ENCODE measurements at places on chromosomes 6 and 20.

GRCh38 chr6:142695016-142695415, 250.0 kb downstream of the HIVEP2 start:
- no peak for DNase-seq

DNA sequence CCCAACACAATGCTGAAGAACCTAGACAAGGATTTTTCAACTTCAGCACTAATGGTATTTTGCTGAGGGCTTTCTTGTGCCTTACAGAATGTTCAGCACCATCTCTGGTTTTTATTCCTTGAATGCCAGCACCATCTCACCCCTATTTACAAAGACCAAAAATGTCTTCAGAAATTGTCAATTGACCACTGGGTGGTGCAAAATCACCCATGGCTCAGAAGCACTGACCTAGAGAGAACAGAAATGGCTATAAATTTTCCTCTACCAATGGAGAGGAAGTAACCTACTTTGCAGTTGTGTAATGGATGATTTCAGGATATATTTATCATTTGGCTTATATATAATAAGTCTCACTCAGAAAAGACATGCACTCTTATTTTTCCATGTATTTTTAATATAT, 431.0 kb upstream of the IRAK1BP1 start:
- no peak for DNase-seq

DNA sequence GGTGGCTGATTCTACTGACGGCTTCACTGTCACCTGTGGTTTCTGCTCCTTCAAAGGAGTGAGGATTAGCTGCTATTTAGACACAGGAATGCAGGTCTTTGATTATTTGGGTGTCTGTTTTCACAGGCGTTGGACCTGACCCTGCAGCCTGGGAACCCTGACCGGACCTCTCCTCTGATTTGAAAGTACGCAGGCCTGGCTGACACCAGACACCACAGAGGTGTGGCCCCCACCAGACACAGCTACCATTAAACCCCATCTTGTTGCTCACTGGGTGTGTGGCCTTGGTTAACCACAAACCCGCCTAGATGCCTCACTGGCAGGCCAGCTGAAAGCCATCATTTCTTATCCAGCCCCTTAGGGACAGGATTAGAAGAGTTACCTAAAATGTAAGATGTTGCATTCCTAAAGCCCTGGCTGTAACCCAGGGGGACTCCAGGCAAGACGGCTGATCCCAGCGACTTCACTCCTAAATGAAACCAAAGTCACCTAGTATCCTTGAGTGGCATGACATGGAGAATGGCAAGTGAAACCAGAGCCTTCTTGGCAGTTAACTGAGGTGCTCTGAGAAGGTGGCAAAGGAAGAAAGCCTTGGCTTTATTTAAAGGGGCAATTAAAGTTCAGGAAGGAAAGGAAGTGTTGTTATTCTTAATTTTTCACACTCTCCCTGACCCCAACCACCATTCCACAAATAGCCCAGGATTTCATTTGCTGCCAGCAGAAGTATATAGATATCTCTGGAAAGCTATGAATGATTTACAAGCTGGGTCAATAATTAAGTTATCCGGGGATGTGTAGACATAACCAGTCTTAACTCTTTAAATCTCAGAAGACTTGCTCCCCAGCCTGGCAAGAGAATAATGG, 169.9 kb downstream of the QRSL1 start:
- no peak for DNase-seq

GRCh38 chr20:48301189-48301588, 515.9 kb upstream of the SULF2 start:
- DNase-seq = no peak

DNA sequence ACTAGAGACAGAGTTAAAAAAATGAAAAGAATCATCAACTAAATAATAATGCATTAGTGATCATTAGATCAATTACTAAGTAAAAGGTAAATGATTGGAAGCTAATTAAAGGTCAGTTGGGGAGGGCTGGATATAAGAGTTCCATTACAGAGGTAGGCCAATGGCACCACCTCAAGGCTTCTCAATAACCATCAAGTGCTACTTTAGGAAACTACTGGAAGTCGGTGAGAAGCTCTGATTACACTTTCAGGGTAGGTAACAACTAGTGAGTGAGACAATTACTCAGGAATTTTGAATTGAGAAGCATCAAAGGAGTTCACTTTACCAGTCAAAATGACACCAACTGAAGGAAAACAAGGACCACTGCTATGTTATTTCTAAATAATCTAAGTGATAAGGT, 90.2 kb upstream of the HDAC2 start:
- DNase-seq = no peak

DNA sequence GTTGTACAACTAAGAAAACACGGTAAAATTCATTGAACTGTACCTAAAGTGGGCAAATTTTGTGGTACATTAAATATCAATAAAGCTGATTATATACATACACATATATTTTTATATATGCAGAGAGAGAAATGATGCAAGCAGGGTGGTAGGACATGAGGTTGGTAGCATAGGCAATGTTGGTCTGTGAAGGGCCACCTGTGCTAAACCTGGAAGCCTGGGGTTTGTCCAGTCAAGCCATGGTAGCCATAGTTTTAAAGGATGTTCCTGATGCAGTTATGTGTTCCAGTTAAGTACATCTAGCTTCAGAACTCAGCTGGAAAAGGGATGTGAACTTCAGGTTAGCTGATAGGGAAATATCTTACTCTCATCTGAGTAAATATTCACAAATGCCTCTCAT, 60.1 kb downstream of the TRIM38 start:
- DNase-seq = no peak

GRCh38 chr20:8527998-8528723, 396.1 kb downstream of the PLCB1 start:
- DNase-seq = no peak

- no peak for DNase-seq
Measured at GRCh38 chr20:46004889-46005473, 3.7 kb upstream of the MMP9 start.

DNA sequence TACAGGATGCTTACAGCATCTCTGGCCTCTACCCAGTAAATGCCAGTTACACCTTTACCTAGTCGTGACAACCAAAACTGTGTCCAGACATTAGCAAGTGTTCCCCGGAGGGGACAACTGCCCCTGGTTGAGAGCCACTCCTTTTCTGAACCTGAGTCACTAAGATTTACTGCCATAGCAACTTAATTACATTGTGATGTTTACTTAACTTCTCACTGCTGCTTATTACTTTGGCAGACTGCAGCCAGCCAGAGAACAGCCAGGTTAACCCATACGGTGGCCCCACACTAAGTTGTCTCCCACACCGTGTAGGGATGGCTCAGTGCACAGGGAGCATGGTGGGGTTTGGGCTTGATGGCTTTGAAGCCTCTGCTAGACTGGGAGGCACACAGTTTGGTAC, 204.7 kb upstream of the SULF2 start:
- DNase-seq = no peak

DNA sequence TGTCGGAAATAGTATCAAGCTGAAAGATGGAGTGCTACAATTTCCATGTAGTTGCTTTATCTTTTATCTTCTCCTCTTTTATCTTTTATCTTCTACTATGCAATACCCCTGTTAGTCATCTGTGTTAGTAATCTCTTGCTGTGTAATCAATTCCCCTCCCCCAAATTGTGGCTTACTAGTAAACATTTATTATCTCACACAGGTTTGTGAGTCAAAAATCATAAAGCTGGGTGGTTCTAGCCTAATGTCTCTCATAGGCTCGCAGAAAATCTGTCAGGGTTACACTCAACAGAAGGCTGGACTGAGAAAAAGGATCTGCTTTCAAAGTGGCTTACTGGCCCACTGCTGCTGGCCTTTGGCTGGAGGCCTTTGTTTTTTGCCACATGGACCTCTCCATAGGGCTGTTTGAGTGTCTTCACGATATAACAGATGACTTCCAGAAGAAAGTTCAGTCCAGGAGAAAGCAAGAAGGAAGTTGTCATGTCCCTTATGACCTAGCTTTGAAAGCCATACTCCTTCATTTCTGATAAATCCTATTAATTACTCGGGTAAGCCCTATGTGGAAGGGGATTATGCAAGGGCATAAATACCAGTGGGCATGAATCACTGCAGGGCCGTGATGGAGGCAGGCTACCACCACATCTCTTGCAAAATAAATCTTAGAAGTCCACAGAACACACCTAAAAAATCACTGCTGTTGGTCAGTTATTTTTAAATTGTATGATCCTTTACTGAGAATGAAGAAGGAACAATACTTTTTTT, 24.5 kb upstream of the PTCHD4 start:
- DNase-seq = no peak

GRCh38 chr20:6692566-6693173, 74.8 kb upstream of the BMP2 start:
- DNase-seq = no peak

- DNase-seq = no peak
Measured at GRCh38 chr20:6702144-6702543, 65.3 kb upstream of the BMP2 start.

DNA sequence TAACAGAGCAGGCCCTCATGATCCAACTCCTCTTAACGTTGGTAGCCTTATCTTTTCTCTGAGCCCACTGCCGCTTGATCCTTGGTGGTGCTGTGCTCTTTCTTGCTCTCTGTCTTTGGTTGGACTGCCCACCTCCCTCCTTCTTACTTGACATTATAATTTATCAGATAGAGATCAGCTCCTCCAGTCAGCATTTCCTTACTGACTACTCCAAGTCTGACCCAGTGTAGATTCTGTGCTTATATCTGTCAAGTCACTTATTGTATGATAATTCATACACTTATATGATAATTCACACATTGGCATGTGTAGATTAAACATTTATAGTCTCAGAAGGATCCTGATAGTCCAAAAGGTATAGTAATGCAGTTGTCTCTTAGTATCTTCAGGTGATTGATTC, 18.1 kb downstream of the PTPRA start:
- DNase-seq = no peak

DNA sequence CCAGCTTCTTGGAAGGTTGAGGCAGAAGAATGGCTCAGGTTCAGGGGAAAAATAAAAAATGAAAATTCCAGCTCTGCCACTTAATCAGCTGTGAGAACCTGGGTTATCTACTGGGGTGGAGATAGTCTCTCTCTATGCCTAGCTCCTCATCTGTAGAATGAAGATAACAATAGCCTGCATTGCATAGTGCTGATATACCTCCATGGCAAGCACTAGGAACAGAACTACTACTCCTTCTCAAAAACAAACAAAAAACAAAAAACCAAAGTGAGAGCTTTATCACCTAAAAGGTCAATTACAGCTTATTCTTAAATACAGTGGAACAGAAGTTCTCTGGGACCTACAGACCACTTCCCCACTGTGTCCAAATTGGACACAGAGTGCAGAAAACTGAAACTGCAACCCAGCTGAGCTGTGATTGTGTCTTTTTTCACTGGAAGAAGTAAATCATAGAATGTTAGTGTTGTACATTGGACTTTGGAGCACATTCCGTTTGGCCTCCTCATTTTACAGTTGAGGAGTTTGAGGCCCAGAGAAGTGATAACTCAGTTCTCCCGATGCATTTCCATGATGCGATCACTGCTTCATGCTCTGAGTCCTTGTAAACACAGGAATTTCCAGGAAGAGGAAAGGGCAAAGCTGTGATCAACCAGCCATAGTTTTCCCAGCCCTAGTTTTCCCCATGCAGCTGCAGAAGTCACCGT, 23.3 kb downstream of the MTFR2 start:
- DNase-seq = no peak

DNA sequence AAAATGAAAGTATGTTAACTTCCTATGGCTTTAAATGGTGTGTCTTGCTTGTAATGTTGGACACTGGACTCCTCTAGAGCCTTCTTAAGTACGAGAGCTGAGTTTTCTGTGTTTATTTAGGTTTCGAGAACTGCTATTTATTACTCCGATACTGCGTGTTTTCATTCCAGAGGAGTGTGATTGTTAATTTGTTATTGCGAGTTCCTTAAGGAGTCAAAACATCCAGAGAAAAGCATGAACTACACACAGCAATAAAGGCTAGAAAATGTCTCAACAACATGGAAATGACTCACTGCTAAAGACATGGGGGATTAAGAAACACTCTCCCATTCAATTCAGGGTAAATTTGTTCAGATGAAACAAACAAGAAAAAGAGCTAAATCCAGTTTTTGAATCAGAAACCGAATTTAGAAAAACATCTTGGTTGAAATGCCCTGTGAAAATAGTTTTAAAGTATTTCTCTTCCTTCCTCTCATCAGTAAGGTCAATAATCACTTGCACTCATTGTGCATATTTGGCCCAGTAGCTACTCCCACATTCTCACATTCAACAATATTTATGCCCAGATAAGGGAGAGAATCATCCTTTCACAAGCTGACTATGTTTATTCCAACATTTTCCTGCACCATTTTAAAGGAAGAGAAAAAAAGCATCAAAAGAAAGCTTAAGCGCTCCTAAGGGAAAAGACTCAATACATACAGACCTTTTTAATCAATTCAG, 36.0 kb downstream of the ATXN1 start:
- DNase-seq = no peak
